D721Med (cell line): ENCODE measurements at places on chromosomes 2 and 18.

DNA sequence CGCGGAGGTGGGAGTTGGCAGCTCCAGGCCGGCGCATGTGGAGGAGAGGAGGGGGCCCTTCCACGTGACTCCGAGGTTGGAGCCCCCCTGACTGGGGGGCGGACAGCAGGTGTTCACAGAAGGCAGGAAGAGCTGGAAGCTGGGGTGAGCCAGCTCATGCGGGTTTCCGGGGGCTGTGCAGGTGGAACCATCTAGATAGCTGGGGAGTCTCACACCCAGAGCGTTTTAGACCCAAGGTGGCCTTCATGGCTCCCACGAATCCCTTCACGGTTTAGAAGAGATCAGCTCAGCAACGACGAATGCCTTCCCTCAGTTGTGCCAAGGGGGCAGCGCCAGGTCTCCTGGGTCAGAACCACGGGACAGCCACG lies 740.5 kb upstream of the SALL3 start:
- no peak for DNase-seq

GRCh38 chr2:100835006-100835659 lies 15.2 kb downstream of the NPAS2 start:
- DNase-seq, result no peak

GRCh38 chr18:48238206-48238605 lies 171.0 kb downstream of the ZBTB7C start:
- DNase-seq, result no peak

GRCh38 chr2:62595474-62595873 lies 89.5 kb upstream of the TMEM17 start:
- DNase-seq, result no peak

DNA sequence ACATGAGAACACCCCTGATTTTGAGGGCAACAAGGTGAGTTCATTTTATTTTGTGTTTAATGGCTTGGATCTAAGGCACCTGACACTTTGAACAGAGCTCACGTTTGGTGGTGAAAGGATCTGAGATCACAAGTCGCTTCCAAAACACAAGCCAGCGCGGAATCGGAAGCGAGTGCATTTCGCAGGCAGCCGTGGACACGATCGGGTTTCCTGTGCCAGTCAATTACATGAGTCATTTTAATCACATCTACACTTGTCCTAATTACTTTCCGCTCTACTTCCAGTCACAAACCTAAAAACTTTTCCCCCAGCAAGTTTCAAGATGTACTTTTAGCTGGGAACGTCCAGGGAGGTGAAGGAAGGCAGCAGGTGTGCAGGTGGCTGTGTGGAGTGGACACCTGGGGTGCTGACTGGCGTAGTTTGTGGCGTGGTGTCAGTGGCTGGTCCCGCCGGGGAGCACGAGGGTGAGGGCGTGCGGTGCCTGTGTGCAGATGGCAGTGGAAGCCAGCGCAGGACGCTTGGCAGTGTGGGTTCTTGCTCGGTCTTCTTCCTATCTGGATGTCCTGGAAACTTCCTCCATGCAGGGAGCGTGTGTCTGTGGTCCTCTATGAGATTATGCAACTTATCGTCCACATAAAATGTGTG lies 75.6 kb downstream of the DCDC2C start:
- no peak for DNase-seq

- no peak for DNase-seq
Observed at GRCh38 chr2:143686585-143687164, 557.5 kb downstream of the ARHGAP15 start.

GRCh38 chr2:85326406-85327159 lies 1.2 kb downstream of the TGOLN2 start:
- DNase-seq, result no peak

GRCh38 chr2:43714164-43714563 lies 37.9 kb upstream of the C1GALT1C1L start:
- DNase-seq, result no peak

GRCh38 chr2:210901326-210901725 lies 344.9 kb downstream of the CPS1 start:
- DNase-seq, result no peak

- DNase-seq, result no peak
Observed at GRCh38 chr2:44155666-44156446, 12.8 kb upstream of the PPM1B start.

DNA sequence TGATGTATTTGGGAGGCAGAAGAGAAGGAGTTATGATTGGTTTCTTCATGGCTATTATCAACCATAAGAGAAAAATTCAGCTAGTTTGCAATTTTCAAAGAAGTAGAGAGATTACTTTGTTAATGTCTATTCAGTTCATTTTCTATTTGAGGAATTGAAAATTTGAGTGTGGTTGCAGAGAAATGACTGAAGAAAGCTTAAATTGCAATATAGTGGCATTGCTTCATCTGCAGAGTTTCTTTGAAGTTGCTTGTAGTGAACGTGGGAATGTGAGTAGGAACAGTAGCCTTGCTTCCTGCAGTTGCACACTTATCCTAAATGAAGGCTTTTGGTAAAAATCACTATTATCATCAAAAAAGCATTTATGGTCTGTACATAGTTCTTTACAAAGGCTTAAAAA lies 14.7 kb upstream of the CYRIA start:
- DNase-seq, result no peak

DNA sequence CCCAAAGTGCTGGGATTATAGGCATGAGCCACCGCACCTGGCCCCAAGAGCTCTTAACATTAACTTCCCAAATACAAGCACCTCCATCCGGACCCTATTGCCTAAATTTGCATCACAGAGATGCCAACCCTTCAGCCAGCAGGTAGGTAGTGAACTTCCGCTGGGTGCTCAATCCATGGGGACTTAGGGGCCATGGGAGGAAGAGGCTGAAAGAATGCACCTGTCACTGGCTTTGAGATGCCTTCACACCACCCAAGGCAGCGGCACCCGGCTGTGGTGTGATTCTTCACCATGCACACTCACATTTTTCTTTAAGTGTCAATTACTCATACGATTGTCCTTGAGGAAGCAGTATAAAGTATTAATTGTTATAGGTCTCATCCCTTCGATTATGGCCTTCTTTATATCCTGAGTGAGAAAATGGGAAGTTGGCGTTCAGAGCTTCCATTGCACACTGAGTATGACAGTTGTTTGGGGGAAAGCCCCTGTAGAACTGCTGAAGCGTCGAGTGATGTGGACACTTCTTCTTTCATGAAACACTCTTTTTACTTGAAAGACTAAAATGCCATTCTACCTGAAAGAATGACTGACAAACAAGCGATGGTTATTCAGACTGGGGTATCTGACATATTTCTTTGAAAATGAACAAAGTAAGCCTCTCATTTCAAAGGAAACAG lies 51.8 kb upstream of the BIN1 start:
- DNase-seq, result no peak

DNA sequence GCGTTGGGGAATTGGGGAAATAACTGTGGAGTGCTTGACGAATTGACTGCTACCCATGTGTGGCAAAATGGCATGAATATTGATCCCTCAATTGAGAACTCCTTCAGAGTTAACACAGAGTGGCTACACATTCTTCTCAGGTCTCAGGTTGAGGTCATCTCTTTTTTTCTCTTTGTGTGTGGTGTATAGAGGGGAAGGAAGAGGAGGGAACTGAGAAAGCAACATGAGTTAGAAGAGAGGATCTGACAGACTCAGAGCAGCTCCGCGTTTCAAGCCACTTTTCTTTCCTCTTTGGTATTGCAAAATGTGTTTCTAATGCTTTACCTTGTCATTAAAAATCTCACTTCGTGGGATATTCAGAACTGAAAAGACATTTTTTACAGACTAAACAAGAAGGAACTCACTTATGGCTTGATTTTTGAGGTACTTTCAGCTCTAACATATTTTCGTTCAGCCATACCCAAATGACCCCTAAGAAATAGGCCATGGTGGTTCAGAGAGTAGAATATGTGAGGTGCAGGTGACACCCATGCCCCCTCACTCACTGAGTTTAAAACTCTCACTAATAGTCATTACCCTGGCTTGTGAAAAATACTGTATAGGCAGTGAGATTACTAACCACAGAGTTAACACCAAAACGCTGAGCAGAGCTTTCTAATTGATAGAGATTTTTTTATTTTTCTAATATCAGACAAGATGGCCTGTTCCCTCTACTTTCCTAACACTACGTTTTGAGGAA lies 22.5 kb downstream of the STAT4 start:
- DNase-seq, result no peak

- no peak for DNase-seq
Observed at GRCh38 chr18:45723567-45724355, at the start of gene SLC14A1. SLC14A1 (plus strand) TSS chr18:45724181; CDS start chr18:45730321, 6,140 bp downstream.
